Thymus (tissue), 14 donors: ENCODE measurements at places on chromosomes 5 and 9. TPM values are rescaled to one million over a fixed set of nuclear protein-coding genes. Genes with fewer than 3 reads are reported as not detected.

DNA sequence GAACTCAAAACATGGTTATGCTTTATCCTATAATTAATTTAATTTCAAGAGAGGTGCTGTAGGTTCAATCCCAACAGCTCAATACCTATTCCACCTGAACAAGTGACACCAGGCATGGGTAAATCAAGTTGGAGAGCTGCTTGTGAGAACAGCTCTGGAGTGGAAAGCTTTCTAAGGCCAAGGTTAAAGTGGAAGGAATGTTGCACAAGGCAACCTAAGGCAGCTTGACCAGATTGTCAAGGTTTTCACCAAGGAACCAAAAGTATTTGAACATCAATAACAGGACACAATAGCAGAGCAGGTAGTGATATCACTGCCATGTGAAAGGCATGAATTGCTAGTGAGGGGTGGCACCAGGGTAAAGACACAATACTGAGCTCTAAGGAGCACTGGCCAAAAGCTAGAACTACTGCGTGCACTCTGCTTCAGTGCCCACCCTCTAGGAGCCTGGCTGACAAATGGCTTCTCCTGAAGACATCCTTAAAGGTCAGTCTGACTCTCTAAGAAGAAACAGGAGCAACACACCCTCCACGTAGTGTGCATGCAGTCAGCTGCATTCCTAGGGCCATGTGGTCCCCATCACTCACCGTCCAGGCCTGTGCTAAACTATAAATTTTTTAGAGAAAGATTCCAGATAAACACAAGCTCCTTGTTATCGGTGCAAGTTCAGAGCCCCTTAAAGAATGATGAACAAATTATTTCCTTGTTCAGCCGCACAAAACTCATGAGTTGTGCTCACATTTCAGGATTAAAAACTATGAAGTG, 677.7 kb upstream of the KLF4 start:
- no peaks in the 10 kb centered on the region for H3K4me1 ChIP-seq
- no peak for DNase-seq
- no peaks in the 10 kb centered on the region for H3K27me3 ChIP-seq
- no peaks in the 10 kb centered on the region for H3K36me3 ChIP-seq
- no peak overlapping the region for H3K27ac ChIP-seq

GMCL2 gene
- under 0.01 TPM for total RNA-seq

- H3K27ac ChIP-seq = no peak overlapping the region
- H3K4me1 ChIP-seq = no peaks in the 10 kb centered on the region
- no peaks in the 10 kb centered on the region for H3K36me3 ChIP-seq
- H3K4me3 ChIP-seq = no peak overlapping the region
Measured at GRCh38 chr5:35324201-35324600, 93.9 kb upstream of the PRLR start.

DNA sequence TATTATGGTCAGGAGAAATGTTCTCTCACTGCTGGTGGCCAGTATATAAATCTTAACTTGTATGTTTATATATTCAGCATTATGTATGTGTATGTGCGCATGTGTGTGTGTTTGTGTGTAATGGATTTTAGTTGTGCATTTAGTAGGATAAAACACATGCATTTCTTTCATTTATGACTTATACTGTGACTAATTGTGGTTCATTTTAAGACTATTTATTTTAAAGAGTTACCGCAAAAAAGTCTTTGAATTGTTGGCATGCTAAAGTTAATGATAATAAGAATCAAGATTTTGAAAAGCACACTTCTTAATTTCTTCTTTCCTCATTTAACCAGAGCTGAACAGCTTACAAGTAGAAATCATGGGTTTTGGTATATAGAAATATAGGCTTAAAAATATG, 60.9 kb downstream of the RAI14 start:
- H3K27ac ChIP-seq = no peak overlapping the region
- no peaks in the 10 kb centered on the region for H3K27me3 ChIP-seq
- no peak overlapping the region for H3K4me3 ChIP-seq
- no peak for DNase-seq
- no peaks in the 10 kb centered on the region for H3K4me1 ChIP-seq
- no peaks in the 10 kb centered on the region for H3K36me3 ChIP-seq

SPINK5 gene
- total RNA-seq = 3.4 TPM

SPINK6 gene
- 1.2 TPM for total RNA-seq

- H3K4me3 ChIP-seq = no peak overlapping the region
- no peaks in the 10 kb centered on the region for H3K36me3 ChIP-seq
- no peak for DNase-seq
- no peaks in the 10 kb centered on the region for H3K27me3 ChIP-seq
Measured at GRCh38 chr5:124844371-124844920, 98.0 kb upstream of the ZNF608 start.

KCTD16 gene
- 0.09 TPM for total RNA-seq

PCDHB4 gene
- 0.09 TPM for total RNA-seq

- H3K4me1 ChIP-seq = peaks cover 58% of the 10 kb centered on the region
- no peaks in the 10 kb centered on the region for H3K36me3 ChIP-seq
- H3K27ac ChIP-seq = peak overlapping the region; percentile 89
- peak; percentile 86 for DNase-seq
- H3K4me3 ChIP-seq = peak overlapping the region; percentile 40
Measured at GRCh38 chr9:129320575-129321285, 142.7 kb upstream of the IER5L start.

GABRA6 gene
- total RNA-seq = not detected

- no peaks in the 10 kb centered on the region for H3K36me3 ChIP-seq
- H3K4me3 ChIP-seq = no peak overlapping the region
- no peaks in the 10 kb centered on the region for H3K4me1 ChIP-seq
- DNase-seq = no peak
- no peaks in the 10 kb centered on the region for H3K27me3 ChIP-seq
- no peak overlapping the region for H3K27ac ChIP-seq
Measured at GRCh38 chr5:110916381-110917049, 155.0 kb upstream of the TSLP start.

- no peak for DNase-seq
- H3K27ac ChIP-seq = no peak overlapping the region
- H3K36me3 ChIP-seq = no peaks in the 10 kb centered on the region
Measured at GRCh38 chr5:95848701-95849100, 26.2 kb upstream of the GLRX start.

DNA sequence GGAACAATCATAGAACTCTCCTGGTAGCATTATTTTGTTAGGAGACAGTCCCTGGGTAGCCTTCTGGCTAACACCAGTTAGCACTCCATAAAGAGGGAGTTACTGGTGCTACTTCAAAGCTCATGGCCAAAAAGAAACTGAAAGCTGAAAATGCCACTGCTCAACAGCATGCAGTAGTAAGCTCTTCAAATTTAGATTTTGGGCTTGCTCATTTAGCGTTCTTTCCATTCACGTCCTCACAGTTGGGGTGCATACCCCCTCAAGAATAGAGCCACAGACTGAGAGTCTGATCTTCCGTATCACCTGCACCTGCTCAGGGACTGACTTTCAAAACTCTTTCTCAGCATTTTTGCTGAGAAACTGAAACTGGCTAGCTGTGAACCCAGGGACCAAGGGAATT, 24.7 kb downstream of the NTRK2 start:
- H3K27me3 ChIP-seq = no peaks in the 10 kb centered on the region
- H3K4me1 ChIP-seq = no peaks in the 10 kb centered on the region
- no peak overlapping the region for H3K4me3 ChIP-seq
- DNase-seq = no peak
- no peak overlapping the region for H3K27ac ChIP-seq
- H3K36me3 ChIP-seq = no peaks in the 10 kb centered on the region

IFNA21 gene
- not detected for total RNA-seq

DNA sequence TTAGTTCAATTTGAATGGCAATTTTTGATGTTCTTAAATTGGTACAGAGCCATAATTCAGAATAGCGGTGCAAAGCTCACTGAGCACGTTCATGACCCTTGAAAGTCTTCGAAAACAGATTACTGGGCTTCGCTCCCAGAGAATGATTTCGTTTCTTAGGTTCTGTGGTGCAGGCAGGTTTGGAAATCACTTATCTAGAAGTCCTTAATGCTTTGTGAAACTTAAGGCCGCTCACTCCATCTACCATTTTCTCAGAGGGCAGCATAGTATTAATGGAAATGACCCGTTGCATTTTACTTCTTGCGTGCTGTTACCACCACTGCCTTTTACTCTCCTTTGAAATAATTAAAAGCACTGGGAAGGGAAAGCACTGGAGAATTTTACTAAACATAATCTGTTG, 2.9 kb upstream of the MAT2B start:
- H3K4me3 ChIP-seq = peak overlapping the region; percentile 85
- DNase-seq = no peak
- H3K27ac ChIP-seq = no peak overlapping the region
- H3K27me3 ChIP-seq = no peaks in the 10 kb centered on the region
- H3K36me3 ChIP-seq = no peaks in the 10 kb centered on the region
- H3K4me1 ChIP-seq = no peaks in the 10 kb centered on the region

SMIM15 gene
- total RNA-seq = 33.6 TPM

DNA sequence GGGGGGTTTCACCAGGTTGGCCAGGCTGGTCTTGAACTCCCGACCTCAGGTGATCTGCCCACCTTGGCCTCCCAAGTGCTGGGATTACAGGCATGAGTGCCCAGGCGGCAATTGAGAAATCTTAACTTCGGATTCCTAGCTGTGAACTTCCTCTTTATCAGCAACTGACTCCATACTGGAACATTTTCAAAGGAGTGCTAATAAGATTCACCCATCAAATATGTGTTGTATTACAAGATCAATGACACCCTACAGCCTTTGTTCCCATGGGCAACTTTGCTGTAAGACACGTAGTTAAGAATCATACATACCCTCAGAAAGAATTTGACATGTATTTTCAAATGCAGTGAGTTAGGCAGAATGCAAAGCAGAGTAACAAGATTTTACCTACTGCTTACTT, 23.1 kb upstream of the ACOT12 start:
- H3K36me3 ChIP-seq = peaks cover 7% of the 10 kb centered on the region
- H3K4me3 ChIP-seq = no peak overlapping the region
- DNase-seq = no peak
- H3K27ac ChIP-seq = no peak overlapping the region
- no peaks in the 10 kb centered on the region for H3K27me3 ChIP-seq
